ENCODE measurements at places on chromosomes 1 and 21.

GRCh38 chr1:100782473-100783039 lies 63.0 kb downstream of the VCAM1 start:
- DNase-seq, result no peak

GRCh38 chr1:26289158-26290059 lies 9.5 kb downstream of the SH3BGRL3 start:
- DNase-seq, result no peak

- no peak for DNase-seq
Observed at GRCh38 chr21:46189959-46190490, 5.8 kb upstream of the SPATC1L start.

DNA sequence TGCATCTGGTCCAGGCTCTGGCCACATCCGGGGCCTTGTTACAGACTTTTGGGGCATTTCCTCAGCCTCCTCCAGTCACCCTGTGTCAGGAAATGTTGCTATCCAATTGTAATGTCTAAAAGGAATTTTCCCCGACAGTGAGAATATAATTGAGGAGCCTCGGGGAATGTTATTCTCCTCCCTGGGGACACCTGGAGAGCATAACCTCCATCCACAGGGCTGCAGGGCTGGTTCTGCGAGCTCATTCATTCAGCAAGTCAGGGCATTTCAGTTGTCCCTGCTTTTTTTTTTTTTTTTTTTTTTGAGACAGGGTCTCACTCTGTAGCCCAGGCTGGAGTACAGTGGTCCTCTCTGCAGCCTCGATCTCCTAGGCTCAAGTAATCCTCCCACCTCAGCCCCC lies 72.6 kb downstream of the MDM4 start:
- DNase-seq, result no peak

GRCh38 chr1:22795366-22795714 lies 84.7 kb downstream of the EPHB2 start:
- no peak for DNase-seq

DNA sequence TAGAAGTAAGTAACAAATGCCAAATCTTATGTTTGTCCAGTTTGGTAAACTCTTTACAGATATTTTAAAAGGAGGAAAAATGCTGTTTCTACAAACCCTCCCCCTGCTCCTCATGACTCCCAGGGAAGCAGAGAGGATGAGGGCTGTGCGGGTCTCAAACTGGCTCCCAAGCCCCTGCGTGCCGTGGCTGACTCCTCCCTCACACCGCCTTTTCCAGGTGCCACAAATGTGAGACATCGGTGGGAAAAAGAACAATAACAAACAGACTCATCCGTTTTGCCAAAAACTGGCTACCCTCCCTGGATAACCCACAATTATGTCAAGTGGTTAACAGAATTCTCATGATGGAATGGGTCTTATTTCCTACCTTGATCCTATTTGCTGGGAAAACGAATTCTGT lies 594.6 kb downstream of the PTPRU start:
- no peak for DNase-seq

DNA sequence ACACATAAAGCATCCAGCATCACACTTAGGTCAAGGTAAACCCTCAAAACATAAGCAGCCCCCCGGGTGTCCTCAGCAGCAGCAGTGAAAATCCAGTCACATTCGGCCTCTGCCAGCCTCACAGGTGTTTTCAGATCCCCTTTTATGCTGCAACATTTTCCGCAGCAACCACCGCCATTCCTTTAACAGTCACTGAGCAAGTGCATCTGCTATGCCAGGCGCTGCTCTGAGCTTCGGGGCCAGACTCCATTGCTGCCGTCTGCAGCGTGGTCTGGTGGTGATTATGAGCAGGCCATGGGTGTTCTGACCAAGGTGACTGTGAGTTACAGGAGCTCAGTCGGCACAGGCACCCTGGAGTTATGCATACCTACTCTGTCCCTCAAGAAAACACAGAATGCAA lies 4.5 kb downstream of the URB1 start:
- no peak for DNase-seq

DNA sequence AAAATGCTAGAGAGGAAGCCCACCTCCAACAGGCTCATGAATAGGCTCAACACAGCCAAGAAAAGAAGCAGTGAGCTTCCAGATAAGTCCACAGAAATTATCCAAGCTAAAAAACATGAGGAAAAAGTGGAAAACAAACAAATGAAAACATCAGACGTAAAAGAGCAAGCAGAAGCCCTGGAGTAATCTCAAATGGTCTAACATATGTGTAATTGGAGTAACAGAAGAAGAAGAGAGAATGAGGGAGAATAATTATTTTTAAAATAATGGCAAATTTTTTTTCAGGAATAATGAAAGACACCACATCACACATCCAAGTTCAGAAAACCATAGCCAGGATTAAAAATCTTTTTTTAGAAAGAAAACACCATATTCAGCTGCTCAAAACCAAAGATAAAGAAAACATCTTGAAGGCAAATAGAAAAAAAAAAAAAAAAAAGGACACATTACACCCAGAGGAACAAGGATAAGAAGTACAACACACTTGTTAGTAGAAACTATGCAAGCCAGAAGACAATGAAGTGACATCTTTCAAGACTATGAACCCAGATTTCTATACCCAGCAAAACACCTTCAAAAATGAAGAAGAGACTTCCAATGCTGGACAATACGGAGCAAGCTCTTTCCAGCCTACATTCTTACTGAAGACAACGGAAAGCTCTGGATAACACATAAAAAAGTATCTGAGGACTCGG lies 10.6 kb upstream of the SUMO3 start:
- DNase-seq, result no peak

DNA sequence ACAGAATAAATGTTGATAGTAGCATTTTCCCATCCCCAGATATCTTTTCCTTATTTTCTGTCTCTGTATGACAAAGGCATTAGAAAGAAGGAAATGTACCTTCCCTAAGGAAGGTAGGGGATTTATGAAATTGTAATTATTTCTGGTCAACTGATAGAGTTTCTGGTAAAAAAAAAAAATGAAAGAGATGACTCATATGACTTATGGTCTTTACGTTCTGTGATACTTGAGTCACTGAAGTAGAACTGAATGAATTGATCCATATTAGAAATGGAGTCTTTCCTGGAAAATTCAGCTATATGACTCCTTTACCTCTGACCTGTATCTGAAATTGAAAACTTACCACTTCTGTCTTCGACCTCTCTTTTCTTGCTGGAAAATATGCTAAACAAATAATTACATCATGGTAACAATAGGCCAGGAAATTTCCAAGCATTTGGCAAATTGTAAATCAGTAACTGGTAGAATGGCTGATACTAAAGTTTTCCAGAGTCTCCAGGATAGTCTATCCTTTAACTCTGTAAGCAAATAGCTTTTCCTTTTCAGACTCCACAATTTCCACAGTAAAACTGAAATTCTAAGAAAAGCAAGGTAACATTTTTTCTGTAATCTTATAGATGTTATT lies 364.3 kb upstream of the PTBP2 start:
- no peak for DNase-seq

- no peak for DNase-seq
Observed at GRCh38 chr1:222896630-222897526, 82.0 kb downstream of the DISP1 start.

GRCh38 chr1:234722904-234723720 lies 113.1 kb upstream of the IRF2BP2 start:
- DNase-seq, result no peak

All from cerebellar nuclear complex (tissue), 1 donor.